ENCODE measurements at places on chromosomes 1 and 21.

- no peak for DNase-seq
Observed at GRCh38 chr1:184615301-184615700, 139.4 kb downstream of the EDEM3 start.

DNA sequence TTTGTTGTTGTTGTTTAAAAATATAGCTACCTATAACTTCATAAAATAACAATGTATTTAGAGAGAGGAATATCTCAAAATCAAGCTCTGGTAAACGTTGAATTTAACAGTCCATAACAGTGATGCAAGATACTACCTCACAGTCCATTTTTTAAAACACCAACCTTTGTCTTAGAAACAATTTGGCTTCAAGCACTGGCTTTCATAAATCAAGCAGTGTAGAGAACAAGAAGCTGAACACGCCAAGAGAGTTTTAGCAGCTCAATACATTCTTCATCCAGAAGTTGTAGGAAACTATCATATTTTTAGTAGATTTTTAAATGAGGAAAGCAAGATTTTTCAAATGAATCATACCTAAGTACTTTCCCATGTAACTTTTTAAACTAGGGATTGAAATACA, 334.3 kb upstream of the ADAMTS5 start:
- DNase-seq: no peak

DNA sequence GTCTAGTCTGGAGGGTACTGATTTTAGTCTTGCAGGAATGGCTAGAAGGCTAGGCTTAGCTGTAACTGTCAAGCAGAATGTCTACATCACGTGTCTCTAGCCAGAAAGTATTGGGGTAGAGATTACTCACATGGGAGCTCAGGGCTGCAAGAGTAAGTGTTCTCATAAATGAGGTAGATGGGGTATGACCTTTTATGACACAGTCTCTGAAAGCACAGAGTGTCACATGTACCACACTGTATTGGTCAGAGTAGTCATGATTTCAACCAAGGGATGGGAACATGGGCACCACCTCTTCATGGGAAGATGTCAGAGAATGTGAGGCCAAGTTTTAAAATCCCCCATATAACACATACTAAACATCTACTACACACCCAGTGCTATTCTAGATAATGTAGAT, 2.9 kb downstream of the FYB2 start:
- DNase-seq: no peak

DNA sequence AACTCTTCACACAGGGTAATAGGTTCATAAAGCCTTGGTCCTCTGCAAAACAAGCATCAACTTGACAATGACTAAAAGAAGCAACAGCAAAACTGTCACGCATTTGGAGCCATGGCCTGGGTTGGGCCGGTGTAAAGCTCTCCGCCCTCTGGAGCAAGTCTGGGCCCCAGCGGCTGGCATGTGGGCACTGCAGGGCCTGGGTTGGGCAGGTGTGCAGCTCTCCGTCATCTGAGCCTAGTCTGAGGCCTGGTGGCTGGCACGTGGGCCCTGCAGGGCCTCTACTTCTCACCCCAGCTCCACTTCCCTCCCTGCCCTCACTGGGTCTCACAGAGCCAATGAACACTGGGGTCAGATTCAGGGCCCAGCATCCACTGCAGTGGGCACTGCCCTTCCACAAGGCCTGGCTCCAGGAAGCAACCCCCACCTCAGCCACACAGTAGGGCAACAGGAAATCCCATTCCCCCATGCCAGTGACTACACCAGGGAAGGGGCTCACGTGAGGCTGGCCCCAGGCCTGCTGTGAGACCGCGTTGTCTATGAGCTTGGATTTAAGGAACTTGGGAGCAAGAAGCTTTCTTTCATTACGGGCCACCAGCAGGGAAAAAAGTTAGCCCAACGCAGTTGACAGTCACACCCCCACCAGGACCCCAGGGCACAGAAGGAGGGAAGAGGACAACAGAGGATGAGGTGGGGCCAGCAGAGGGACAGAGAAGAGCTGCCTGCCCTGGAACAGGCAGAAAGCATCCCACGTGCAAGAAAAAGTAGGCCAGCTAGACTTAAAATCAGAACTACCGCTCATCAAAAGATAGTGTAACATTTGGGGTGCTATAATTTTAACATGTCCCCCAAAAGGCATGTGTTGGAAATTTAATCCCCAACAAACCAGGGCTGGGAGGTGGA, 52.7 kb downstream of the NPHP4 start:
- no peak for DNase-seq

- DNase-seq: no peak
Observed at GRCh38 chr1:111323231-111323630, 32.6 kb downstream of the CHIA start.

DNA sequence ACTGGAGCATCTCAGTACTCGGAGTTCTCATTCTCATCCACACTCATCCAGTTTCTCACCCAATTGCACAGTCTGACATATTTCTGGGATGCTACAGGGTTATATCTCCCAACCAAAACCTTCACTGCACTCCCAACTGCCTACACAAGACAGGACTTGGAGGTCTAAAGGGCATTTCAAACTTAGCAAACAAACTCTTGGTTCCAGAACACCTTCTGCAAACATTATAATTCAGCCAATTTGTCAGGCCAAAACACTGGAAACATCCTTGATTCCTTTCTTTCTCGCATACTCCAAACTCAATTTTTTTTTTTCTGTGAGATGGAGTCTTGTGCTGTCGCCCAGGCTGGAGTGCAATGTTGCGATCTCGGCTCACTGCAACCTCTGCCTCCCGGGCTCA, 7.9 kb downstream of the SLAMF1 start:
- DNase-seq: no peak

DNA sequence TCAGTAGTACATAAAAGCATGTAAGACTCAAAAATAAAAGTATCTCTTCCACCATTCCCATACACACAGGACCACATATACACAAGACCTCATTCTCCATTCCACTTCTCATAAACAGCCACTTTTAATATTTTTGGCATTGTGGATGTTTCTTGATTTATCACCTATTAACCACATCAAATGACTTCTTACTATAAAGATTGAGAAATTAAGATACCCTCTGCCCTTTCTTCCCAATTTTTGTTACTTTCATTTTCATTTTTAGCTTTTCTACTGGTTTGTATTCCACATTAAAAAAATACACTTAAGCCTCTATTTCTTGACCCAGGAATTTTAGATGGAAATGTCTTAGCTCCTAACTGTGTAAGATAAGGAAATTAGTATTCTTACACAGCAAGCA, 22.8 kb downstream of the AKT3 start:
- no peak for DNase-seq

GRCh38 chr1:235486321-235486720, 17.9 kb downstream of the B3GALNT2 start:
- no peak for DNase-seq

DNA sequence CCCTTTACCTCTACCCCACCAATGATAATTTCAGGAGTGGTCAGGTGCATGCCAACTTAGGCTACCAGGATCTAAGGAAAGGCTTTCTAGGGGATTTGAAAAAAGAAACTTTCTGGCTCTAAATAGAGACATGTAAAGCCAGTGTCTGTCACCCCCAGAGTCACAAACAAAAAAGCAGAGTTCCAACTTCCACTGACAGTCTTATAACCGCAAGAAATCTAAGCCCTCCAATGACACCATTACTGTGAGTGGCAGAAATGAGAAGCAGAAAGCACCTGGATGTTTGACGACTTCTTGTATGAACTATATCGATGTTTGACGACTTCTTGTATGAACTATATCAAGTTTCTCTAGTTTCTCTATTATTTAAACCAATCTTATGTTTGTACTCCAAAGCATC, 6.0 kb downstream of the DENND1B start:
- DNase-seq: no peak

DNA sequence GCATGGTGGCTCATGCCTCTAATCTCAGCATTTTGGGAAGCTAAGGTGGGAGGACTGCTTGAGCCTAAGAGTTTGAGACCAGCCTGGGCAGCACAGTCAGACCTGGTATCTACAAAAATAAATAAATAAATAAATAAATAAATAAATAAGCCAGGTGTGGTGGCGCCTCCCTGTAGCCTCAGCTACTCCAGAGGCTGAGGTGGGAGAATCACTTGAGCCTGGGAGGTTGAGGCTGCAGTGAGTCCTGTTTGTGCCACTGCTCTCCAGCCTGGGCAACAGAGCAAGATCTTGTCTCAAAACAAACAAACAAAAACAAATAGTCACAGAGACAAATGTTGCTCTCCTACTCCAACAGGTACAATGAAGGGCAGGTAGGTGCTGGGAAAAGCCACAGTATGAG, 242.4 kb upstream of the POU3F1 start:
- no peak for DNase-seq

DNA sequence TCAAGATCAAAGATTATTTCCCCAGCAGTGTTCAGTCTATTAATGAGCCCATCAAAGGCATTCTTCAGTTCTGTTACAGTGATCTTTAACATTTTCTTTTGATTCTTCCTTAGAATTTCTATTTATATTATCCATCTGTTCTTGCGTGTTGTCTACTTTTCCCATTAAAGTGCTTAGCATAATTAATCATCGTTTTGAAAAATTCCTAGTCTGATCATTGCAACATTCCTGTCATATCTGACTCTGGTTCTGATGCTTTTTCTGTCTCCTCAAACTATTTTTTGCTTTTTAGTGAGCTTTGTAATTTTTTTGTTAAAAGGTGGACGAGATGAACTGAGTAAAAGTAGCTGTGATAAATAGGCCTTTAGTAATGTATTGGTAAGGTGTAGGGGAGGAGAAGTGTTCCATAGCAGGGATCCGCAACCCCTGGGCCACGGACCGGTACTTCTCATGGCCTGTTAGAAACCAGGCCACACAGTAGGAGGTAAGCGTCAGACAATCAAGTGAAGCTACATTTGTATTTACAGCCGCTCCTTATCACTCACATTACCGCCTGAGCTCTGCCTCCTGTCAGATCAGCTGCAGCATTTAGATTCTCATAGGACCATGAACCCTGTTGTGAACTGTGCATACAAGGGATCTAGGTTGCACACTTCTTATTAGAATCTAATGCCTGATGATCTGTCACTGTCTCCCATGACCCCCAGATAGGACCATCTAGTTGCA, 163.3 kb downstream of the PIK3R3 start:
- DNase-seq: no peak

DNA sequence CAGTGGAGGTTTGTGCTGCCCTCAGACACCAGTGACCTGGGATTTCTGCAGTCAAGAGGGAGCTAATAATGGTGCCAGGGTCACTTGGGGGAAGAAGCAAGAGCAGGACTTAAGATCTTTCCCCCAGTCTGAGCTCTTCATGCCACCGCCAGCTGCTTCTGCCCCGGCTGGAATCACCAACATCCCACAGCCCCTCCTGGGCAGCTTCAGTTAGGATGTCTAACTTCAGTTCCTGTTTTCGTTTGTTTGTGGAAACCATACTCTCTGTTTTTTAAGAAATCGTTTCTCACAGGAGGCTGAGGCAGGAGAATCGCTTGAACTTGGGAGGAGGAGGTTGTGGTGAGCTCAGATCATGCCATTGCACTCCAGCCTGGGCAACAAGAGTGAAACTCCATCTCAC, 25.6 kb upstream of the PRDM2 start:
- DNase-seq: no peak

DNA sequence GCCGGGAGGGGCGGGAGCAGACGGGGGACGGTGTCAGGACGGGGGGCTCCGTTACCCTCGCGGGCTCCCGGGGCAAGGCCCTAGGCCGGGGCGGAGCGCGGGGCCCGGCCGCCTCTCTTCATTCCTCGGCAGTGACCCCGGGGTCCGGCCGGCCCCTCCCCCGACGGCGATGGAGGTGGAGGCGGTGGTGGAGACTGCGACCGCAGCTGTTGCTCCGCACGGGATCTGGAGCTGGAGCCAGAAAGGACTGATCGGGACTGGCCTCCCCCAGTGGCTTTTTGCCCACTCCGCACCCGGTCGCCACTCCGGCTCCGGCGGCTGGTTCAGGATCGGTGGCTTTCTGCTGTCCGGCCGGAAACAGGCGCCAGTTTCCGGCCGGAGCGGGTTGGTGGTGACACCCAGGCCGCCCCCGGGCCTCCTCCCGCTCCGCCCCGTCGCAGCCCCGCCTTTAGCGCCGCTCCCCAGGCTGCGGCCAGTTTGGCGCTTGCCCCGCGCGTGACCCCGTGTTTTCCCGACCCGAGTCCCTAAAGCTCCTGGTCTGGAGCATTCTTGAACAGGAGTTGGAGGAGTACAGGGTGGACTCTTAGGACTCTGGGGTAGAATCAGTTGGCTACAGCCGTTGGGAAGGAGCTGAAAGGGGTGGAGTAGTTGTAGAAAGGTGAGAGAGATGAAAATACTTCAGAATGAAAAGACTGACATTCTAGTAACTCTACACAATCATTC, at the start of gene OTUD7B:
Gene OTUD7B, minus strand, starts transcription at position 334 of the 723 bp plus-strand sequence. CDS start 33,216 bp downstream, outside the sequence.
- peak; percentile 84 for DNase-seq

- DNase-seq: no peak
Observed at GRCh38 chr1:9161342-9161741, 32.4 kb upstream of the GPR157 start.

DNA sequence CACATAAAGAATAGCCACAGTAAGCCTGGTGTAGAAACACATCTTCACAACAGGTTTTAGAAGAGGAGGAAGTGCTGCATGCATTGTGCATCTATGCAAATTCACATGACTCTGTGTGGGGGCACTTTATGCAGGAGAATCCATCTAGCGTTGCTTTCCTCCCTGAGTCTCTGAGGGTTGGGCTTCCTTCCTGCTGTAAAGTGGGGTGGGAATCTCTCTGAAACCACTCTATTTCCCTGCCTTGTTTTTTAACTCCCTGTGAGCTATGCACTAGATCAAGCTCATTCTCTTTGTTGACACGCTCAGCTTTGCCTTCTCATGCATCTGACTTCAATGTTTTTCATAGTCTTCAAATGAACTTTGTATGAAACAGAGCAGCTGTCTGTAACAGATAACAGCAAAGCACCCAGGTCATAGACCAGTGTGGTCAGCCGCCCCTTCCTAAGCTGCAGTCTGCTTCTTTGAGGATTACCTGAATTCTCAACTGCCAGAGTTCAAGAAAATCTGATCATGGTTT, 102.7 kb upstream of the DPH5 start:
- DNase-seq: no peak

- DNase-seq: no peak
Observed at GRCh38 chr1:234924450-234925355, 203.9 kb downstream of the TOMM20 start.

DNA sequence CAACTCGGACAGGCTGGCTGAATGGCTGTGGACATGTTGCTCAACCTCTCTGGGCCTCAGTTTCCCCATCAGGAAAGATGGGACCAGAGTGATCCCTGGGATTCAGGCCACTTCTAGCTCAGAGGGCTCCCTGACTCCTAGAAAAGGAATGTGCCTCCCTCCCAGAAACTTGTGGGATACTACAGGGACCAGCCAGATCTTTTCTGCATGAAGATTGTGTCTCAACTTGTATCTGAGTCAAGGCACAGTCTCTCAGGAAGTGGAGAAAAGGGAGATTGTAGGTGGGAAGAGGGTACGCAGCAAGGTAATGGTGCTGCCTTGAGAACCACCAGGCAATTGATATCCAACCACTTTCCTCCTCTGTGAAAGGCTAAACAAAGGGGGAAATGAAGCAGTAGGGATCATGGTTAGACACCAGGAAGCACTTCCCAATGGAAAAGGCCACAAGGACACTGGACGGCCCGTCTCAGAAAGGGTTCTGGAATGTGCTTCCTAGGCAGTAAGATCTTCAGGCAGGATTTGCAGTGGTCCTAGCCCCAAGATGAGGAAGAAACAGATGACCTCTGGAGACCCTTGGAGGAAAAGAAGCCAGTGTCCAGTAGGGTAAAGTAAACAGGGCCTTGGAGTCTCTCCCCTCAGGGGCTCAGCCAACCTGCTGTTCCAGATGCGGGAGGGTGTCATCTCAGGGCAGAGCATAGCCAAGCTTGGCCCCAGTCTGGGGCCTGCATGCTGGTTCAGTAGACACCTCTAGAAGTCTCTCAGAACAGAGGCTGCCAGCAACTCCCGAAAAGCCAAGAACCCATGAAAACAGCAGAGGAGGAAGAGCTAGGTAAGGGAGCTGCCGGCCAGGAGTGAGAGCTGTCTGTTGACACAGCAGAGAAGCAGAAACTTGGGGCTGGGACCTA, 16.8 kb downstream of the IFFO2 start:
- DNase-seq: no peak
